Effector memory CD4-positive, alpha-beta T cell (primary cell): ENCODE measurements at places on chromosomes 2 and 18.

DNA sequence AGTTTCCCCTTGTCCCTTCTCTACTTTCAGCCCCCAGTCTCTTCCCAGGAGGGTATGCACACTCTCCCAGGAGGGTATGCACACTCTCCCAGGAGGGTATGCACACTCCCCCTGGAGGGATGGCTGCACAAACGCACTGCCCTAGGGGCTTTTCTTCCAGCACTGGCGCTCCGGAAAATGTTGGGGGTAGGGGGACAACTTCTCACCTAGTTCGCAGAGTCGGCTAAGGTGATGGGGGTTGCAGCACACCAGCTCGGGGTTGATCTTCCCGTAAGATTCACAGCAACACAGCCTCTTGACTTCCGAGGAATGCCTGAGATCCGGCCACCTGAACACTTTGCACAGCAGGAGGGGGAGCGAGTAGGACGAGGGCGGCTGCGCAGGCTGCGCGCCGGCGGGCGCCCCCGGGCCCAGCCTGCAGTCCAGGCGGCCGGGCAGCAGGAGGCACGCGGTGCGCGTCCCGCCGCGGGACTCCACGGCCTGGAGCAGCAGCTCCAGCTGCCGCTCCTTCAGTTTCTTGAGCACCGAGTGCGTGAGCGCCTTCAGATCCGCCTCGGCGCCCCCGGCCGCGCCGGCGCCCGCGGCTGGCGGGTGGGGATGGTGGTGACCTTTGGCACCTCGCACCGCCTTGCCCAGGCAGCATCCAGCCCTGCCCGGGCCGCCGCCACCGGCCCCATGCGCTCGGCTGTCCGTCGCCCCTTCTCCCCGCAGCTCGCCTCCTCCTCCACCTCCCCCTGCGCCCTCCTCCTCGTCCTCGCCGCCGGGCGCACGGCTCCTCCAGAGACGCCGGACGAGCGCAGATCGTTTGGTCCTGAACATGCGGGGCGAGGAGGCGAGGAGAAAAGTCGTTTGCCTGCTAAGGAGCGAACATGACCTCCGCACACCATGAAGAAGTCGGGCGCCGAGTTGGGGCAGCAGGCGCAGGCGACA is 894 bp downstream of the SMAD7 start:
- DNase-seq = no peak

GRCh38 chr18:59454909-59455727 is 96.1 kb upstream of the LMAN1 start:
- DNase-seq = no peak

DNA sequence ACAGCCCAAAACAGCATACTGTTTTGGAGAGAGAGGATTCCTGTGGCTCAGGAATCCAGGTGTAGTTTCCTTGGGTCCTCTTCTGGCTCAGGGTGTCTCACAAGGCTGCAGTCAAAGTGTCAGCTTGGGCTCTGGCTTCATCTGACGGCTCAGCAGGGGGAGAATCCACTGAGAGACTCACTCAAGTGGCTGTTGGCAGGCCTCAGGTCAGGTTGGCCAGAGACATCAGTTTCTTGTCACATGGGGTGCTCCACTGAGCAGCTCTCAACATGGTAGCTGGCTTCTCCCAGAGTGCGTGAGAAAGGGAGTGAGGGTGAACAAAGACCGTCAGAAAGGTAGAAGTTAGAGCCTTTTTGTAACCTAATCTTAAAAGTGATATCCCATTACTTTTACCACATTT is 168.4 kb downstream of the SOCS6 start:
- DNase-seq = no peak

DNA sequence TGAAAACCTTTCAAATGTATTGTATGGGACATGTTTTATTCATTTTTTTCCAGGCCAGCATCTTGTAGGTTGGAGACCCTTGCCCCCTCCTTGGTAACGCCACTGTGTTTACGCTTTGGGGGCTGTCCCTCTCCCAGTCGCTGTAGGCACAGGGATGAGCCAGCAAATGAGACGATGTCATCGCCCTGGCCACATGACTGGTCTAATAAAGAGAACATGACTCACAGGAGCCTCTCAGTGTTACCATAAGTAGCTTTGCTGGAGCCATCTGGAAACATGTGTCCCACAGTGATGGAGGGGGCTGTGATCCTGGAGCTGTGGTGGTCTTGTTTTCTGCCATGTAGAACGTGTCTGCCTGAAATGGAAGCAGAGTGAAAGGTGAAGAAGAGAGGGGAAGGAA is 78.9 kb downstream of the CD8B2 start:
- no peak for DNase-seq

GRCh38 chr2:14907014-14907612 is 274.6 kb downstream of the LRATD1 start:
- DNase-seq = no peak

GRCh38 chr2:73989972-73990371 is 5.3 kb downstream of the TET3 start:
- DNase-seq = no peak

DNA sequence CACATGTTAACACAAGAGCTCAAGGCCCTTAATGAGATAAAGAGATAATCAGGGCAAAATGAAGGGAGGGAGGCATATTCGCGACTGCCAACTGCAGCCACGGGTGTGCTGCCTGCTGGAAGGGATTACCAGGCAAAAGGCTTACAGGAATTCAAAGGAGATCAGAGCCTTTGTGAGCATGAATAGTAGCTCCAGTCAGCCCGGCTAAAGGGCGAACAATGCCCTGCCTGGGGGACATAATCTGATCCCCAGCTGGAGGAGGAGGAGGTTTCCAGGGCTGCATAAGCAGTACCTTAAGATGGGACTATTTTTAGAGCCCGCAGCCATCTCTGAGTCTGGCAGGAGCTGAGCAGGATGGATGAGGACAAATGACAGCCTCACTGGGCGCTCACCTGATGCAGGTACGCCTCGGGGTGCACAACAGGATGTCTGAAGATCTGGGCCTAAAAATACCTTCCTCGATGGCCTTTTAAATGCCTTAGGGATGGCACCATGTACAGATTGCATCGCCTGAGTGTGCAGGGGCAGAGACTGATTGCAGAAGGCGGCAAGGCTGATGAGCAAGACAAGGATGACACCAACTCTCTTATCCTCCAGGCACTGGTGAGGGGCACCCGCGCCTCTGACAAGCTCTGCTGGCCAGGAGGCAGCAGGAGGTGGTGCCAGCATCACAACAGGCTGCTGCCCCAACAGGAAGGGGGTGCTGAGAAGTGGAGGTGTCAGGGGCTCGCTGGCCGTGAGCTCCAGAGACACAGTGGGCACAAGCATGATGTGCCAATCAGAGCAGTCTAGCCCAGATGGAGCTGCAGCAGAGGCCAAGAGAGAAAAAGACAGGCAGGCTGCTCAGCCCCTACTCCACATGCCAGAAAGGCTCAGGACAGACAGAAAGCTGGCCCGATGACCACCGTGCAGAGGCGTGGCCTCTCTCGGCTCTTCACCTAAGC is 111.4 kb downstream of the EIPR1 start:
- DNase-seq = no peak

GRCh38 chr2:84788027-84788426 is 92.9 kb downstream of the TRABD2A start:
- no peak for DNase-seq

- DNase-seq = no peak
These were observed 144.6 kb downstream of the CABLES1 start for GRCh38 chr18:23279931-23280330.

DNA sequence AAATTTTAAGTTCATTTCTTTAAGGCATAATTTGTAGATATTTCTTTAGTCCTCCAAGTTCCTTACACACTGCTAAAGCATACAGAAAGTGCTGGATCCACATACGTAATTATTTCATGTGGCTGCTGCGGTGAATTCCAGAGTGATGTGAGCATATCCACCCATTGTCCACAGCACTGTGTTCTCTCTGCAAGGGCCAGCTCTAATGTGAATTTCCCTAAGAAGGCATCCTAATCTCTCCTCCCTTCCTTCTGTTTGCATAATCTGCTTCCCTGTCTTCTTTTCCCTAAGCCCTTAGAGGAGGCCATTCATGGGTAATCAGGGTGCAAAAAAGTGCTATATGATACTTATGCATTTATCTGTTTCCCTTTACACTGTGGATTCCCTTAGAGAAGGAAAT is 57.2 kb downstream of the COBLL1 start:
- DNase-seq = no peak

DNA sequence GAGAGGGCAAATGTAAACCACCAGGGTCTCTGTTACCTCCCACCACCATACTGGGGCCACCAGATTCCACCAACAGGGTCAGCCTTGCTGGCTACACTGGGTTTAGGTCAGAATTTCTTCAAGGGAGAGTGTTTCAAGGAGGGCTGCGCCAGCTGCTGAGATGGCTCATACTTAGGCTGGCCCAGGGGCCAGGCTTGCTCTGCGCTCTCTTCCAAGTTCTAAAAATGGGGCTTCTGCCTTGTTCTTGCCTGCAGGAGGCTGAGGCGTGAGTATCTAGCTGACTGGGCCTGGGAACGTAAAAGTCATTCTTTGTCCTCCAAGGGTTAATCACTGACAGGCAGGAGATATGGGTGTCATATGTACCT is 28.1 kb downstream of the MRPL33 start:
- DNase-seq = no peak

- DNase-seq = no peak
These were observed 22.4 kb downstream of the ITSN2 start for GRCh38 chr2:24337890-24338289.

GRCh38 chr18:11040823-11041656 is 108.3 kb downstream of the PIEZO2 start:
- DNase-seq = no peak

GRCh38 chr2:85419009-85419675 is 628 bp downstream of the SH2D6 start:
- no peak for DNase-seq

DNA sequence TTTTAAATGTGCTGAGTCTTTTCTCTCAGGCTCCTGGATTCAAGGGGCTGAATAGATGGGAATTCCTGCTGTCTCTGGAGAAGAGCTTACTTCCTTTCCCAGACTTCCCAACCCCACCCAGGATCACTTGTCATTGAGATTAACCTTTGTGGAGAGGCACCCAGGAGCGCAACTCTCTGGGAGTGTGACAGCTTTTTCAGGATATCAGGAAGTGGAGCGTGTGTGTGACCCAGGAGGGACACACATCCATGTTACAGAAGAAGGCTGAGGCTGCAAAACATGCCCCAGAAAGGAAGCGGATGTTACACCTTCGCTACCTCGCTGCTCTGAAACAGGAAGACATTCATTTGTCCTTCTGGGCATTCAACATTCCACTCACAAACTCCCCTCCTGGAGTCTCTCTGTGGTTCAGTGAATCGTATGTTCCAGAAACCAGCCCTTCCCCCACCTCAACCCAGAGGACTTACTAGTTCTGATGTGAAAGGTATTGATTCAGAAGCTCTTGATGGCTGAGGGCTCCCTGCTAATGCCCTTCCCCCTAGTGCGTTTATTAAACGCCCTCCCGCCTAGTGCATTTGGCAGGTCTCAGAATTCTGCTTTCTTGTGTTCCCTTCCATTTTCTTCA is 523.9 kb downstream of the TNS1 start:
- DNase-seq = no peak

DNA sequence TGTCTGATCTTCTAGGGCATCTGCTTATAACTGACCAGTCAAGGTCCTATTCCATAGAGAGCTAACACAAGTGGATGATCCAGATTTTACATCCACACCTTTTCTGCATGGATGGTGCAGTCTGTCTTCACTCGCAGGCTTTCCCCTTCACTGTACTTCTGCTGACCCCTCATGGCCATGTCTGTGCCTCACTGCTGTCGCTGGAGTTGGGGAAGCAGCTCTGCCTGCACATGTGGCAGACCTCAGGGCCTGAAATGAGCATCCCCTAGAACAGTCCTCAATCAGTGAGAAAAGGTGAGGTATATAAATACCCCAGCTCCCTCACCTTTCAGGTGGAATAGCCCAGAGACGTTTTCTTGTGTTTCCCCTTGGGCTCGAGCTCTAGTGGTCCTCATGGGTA is 233.8 kb downstream of the ANKRD36B start:
- no peak for DNase-seq

DNA sequence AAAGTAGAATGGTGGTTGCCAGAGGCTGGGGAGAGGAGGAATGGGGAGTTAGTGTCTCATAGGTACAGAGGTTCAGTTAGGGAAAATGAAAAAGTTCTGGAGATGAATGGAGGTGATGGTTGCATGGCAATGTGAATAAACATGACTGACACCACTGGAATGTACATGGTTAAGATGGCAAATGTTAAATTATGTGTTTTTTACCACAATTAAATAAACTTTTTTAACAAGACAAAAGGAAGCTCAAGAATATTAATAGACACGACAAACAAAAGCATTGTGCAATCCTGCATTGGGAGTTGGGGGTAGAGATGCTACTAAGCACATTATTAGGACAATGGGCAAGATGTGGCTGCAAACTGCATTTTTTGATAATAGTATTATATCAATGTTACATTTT is 147.7 kb downstream of the TWIST2 start:
- DNase-seq = no peak

DNA sequence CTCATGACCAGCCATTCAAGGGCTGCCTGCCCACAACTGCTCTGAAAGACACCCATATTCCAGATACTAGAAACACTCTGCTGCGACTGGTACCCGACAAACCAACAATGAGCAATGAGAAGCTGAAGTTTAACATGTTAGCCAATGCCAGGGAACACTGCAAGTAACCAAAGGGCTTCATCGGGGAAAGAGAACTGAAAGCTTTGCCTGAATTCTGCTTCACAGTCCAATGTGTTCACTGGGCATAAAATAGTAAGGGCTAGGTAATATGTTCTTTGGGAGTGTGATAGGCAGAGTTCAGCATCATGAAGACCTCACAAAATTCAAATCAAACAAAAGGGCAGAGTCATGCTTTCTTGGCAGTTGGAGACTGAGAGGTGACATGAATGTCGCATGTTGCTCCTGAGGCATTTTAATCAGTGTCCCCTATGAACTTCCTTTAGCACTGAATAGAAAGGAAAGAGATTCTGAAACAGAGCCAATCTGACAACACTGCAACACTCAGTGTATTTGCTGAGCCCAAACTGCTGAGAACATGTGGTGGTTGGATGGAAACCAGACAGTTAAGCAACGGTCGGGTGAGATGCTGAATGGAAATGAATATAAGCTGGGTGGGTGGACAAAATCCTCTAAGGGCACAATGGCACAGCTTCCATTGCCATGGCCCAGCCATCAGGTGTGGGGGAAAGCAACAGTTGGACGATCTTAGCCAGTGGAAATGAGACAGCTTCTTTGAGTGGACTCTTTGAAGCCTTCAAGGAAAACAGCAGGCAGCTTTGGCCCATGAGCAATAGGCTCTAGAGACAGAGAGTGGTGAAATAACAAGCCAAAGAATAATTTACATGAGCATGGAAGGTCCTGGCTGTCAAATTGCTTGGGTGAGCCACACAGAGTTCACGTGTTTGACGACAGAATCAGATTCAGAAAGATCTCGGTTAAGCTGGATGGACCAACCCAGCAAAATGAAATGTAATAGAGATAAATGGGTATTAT is 277.5 kb downstream of the AFF3 start:
- DNase-seq = no peak
